Muscle of back (tissue), 13 donors: ENCODE measurements at places on chromosomes 11 and 22.

- DNase-seq: no peak
These were observed 106.8 kb downstream of the MICAL3 start for GRCh38 chr22:17917490-17917983.

- no peak for DNase-seq
These were observed 35.0 kb downstream of the TIMP3 start for GRCh38 chr22:32836280-32837123.

DNA sequence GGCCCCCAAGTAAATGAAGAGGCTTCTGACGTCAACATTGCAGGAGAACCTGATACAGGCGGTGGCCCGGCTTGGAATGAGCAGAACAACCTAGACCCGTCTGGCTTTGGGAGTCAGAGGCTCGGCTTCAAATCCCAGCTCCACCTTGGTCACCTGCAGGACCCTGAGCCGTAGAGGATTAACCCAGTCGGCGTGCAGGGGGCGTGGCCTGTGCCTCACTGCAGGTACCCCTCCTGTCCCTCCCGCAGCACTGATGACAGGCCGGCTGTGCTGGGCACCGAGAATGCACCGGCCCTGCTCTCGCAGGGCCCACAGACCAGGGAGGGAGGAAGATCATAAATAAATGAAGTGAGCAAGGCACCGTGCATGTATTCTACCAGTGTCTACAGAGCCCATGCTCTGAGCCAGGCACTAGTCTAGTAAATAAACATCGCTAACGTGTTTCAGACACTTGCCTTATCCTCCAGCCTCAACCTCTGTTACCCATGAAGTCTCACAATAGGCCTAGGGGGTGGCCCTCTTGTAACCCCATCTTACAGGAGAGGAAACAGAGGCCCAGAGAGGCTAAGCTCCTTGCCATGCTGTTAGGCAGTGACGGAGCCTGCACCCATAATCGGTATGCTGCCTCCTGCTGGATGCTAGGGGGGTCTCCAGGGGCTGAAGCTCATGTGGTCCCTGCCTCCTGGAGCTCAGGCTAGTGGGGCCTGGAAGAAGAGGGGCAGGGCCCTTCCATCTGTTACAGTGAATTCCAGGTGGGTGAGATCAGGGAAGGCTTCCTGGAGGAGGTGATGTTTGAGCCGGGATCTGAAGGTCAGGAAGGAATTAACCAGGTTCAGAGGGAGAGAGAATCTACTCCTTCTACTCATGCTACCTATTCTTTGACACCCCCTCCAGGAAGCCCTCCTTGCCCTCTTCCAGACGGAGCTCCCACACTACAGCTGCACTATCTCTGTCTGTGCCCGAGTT, 53.4 kb downstream of the RTL6 start:
- no peak for DNase-seq

DNA sequence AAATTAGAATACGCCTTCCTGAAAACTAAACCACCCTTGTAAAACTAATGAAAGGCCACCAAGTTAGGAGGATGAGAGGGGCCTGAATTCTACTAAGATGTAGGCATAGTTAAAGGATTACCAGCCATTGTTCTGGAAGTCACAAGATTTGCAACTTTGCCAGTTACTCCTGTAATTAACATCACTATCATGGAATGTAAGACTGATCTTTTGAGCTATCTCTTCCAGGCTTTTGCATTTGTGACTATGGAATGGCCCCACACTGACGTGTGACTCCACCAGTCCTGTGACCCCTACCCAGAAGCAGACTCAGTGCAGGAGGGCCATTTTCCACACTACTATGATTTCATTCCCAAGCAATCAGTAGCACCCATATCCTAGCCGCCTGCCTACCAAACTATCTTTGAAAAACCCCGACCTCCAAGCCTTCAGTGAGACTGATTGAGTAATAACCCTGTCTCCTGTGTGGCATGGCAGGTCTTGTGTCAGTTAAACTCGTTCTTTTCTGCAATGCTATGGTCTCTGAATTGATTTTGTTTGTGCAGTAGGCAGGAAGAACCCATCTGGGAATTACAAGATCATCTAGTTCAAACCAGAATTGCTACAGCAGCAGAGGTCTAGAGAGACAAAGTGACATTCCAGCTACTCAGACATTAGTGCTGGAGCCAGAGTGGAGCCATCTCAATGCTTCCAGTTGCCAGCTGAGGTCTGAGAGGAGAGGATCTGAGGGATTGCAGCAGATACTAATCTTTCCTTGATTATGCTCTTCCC, 1.9 kb upstream of the CTSF start:
- no peak for DNase-seq

GRCh38 chr11:112817376-112817775, 143.8 kb upstream of the NCAM1 start:
- DNase-seq: no peak

GRCh38 chr22:35274154-35274871, 17.0 kb downstream of the HMGXB4 start:
- no peak for DNase-seq

DNA sequence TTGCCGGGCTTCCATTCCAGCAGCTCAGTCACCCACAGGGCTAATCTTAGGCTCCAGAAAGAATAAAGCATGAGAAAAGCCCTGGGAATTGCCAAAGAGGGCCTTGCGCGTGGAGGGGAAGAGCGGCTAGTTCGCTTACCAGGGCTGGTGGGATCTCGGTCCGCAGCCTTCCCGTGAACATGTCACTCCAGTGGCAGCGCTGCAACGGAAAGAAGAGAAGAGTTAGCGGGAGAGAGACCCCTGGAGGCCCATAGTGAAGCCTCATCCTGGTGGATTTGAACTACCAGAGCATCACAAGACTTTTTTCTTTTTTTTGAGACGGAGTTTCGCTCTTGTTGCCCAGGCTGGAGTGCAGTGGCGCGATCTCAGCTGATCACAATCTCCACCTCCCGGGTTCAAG, 18.0 kb downstream of the RANGAP1 start:
- DNase-seq: no peak

- DNase-seq: no peak
These were observed 2.2 kb upstream of the IL18BP start for GRCh38 chr11:71996517-71996916.

GRCh38 chr11:105466582-105467228, 143.2 kb upstream of the GRIA4 start:
- peak; percentile 15 for DNase-seq

DNA sequence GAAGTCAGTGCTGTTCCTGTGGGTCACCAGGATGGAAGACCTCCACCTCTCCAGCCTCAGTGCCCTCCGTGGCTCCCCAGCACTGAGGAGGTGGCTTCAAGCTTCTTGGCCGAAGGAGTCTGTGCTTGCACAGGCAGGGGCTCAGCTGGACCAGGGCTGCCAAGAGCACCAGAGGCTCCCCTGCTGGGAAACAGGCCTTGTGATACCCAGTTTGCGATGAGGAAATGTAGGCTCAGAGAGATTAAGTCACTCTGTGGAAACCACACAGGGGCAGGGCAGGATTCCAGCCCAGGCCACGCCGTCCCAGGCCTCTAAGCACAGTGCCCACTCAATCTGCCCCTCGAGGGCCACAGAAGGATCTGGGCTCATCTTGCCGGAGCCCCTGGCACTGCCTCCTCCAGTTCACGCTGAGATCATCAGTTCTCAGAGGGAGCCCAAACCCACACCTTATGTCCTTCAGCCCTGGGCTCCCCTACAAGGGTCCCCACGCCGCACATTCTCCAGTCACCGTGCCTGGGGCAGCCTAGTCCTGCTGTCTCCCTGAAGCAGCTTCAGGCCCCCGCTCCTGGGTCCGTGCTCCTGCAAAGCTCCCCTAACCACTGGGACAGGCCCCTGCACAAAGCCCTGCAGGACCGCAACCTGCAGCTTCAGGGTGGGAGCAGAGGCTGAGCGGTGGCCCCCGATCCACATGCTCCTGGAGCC, 21.6 kb downstream of the ANO1 start:
- DNase-seq: no peak
